CD8-positive, alpha-beta memory T cell (primary cell): ENCODE measurements at places on chromosomes 3 and 15.

DNA sequence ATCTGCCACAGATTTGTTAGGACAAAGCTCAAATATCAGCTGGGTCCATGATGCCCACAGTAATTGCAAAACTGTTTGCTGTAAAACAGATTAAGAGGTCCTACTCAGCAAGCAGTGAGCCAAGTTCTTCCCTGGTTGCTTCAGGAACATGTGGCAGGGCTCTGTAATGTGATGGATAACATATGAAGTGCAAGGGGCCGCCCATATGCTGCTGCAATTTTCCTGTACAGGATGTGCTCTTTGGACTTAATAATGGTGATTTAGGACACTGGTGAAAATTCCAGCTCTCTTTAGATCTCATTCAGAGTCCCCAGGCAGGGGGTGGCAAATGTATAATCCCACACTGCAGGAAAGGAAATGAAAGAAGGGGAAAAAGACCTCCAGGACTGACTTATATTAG is 289.4 kb downstream of the LSAMP start:
- no peak for DNase-seq

GRCh38 chr15:28930476-28931291 is 44.9 kb downstream of the APBA2 start:
- DNase-seq = no peak

- DNase-seq = no peak
Observed at GRCh38 chr3:110423276-110423675, 648.3 kb upstream of the NECTIN3 start.

DNA sequence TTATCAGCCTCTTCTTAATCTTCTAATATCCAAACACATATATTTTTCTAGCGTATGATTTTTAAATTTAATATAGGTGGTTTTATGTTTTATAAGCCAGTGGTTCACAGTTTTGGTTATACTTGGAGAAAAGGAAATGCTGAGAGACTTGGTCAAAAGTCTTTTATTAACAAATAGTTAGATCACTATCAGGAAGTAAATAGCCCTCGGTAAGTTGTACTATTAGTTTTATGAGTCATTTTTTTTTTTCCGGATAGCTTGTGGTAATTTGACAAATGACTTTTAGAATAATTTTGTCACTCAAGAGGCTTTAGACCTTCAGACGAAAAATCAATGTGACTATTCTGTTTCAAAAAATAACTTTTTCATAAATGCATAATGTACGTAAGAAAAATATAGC is 232.2 kb upstream of the ROBO1 start:
- DNase-seq = no peak

DNA sequence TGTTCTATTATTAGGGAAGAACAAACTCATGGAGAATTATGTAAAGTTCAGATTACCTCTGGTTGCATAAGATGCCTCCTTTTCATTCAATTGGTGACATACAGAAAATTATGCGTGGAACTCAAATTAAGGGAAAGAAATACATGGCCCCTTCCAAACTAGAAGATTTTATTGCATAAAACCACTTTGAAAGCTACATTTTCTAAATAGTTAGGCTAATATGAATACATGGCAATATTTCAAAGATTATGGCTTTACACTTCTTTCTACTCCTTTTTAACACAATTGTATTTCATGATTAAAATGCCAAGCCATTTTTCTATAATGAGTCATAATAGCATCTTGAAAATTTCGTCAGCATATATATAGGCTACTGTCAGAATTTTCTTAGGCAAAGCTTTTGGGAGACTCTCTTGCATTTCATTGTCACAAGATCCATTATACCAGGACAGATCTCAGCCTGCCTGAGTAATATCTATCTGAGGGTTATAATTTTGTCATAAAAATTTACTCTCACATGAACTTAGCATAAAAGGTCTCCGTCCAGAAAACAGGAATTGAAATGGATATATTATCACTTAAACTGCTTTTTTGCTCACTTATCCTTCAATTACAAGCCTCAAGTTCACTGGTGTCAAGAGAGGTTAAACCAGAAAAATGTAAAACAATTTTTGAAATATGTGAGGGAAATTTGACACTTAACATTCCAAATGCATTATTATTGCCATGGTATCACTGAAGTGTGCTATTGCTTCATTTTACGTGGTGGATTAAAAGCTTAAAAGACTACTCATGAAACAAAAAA is 37.1 kb downstream of the CPA3 start:
- DNase-seq = no peak

DNA sequence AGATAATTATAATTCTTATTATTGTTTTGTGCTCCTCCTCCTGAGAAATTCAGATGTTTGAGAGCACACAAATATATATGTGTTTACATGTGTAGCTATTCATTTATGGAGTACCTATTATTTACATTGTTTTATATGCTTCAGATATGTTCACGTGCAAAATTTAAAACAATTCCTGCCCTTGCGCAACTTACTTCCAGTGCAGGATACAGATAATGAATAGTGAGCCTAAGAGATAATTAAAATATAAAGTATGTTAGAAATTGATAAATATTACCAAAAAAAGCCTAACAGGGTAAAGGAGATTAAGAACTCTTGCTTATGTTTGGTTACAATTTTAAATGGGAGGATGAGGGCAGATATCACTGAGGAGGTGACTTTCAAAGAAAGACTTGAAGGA is 81.7 kb upstream of the DPH6 start:
- no peak for DNase-seq

- DNase-seq = no peak
Observed at GRCh38 chr15:27456807-27457206, 485.8 kb downstream of the GABRG3 start.

DNA sequence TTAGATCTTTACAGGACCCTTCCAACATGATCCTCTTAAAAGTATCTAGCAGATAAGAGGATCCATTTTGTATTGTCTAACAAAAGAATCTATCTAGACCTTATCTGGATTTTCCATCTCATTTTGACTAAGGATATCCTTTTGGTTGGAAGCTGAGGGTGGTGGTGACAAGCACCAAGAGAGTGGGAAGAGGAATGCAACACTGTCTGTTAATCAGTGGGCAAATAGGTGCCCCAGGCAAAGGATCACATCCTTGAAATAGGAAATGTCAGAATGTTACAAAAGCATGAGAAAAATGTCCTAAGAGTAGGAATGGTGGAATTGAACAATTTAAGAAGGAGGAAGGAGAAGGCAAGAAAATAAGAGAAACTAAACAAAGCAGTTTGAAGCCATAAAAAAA is 420.7 kb upstream of the CNTN3 start:
- no peak for DNase-seq

DNA sequence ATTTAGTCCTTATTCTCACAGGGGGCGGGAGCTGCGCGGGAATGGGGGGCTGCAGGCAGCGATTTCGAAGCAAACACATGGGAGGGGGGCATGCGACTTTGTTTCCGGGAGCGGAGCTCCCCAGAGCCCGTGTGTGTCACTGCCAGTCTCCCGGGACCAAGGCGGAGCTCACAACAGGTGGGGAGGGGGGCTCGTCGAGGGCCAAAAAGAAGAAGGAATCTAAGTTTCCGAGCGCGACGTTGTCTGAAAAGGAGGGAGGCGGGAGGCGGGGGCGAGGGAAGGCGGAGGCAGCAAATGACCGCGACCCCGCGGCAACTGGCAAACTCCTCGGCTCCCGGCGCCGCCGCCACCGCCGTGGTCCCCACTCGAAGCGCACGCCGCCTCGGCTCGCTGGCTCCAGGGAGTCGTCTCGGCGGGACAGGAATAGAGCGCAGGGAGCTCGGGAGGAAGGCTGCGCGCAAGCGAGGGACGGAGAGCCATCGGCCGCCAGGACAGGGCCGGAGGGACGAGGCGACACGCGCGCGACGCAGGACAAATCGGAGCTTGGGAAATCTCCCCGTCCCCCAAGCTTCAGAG is 1.4 kb downstream of the FOXP1 start:
- DNase-seq = peak; percentile 15
